ENCODE measurements at places on chromosomes 4 and X. TPM values are rescaled to one million over a fixed set of nuclear protein-coding genes. Genes with fewer than 3 reads are reported as not detected.

GRCh38 chrX:57367649-57368048 is 81.1 kb downstream of the FAAH2 start:
- DNase-seq = no peak

DNA sequence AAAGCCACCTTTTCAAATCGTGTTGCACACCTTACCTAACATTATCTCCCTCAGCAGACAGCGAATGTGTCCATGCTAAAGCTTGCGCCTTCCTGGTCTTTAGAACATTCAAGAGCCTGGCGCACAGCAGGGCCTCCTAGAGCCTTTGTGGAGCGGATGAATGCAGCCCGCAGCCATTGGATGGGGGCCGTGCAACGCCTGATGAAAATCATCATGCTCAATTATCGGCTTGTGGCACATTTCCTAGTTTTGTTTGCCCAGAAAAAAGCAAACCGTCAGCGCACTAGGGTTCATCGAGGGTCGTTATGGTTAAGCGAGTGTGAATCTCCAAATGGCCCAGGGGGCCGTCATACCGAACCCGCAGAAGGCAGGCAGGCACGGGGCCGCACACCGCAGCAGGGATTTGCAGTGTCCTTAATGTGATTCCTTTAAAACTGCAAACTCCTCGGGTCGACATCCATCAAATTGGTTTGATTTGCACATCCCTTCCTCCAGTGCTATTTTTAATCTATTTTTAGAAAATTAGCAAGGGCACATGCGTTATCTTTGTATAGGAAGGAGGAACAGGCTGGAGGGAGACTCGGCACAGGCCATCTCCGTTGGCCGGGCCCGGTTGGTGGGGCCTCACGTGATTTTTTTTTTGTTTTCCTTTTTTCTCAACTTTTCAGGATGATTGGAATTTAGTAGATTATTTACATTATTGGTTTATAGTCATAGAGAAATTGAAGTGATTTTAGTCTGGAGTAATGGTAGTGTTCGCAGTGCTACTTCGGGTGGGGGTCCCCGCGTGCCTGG is 53.1 kb downstream of the ABLIM2 start:
- DNase-seq = no peak

PRDM5 gene
- total RNA-seq = 0.51 TPM

DNA sequence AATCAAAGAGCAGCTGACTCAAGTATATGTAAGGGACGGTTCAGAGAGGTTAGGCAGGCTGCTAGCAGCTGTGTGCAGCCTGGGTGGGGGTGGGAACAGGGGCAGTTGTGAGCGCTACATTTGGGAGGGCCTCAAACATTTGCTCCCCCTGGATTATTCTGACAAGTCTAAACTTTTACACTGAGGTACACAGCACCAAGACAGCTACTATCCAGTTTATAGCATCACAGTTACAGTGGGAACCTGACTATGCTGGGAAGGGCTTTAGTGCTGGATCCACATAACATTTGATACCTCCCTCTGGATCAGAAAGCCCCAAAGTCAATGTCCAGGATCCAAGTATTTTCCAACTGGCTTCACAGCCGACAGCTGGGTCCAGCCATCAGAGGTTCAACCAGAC is 55.8 kb upstream of the GIMD1 start:
- DNase-seq = no peak

DNA sequence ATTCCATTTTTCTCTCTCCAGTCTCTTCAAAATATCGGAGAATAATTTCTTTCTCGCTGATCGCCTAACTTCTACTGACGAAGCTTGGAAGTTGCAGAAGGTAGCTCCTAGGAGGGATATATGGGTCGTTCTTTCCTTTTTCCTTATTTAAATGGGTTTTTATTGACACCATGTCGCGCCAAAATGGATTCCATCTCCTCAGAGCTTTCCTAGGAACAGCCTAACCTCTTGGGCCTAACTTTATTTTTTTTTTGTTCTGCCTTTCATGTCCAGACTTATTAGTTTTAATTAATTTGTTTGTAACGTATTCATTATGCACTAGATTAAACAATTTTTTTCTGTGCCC is 359.4 kb upstream of the ZCCHC13 start:
- no peak for DNase-seq

SPANXN3 gene
- not detected for total RNA-seq

NSDHL gene
- total RNA-seq = 15.8 TPM

- DNase-seq = no peak
These were observed 37.5 kb downstream of the ARHGAP10 start for GRCh38 chr4:147769386-147769785.

DNA sequence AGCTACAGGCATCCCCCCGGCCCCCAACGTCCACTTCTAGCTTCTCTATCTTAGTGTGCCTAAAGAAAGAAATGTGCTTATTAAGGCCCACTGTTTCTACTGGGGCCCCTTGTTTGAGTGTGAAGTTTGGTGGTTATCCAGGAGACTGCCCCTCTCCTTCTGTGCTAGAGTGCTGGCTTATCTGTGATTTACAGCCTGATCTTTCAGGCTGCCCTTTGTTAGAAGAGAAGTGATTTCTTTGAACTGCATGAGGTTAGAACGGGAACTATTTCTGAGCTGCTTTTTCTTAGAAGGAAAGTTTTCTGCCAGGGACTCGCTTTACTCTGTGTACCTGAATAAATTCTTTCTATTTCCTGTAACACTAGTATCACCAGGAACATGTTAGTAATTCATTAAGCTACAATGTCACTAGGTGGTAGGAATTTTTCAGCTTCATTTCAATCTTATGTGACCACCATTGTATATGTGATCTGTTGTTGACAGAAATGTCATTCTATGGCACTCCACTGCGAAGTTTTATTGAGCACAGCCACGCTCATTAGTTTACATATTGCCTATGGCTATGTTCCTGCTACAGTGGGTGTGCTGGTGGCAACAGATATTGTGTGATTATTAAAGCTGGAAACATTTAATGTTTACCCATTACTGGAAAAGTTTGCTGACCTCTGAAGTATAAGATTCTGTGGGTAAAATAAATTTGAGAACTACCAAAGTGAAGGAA is 193.8 kb upstream of the CXorf51B start:
- DNase-seq = no peak

ADH6 gene
- total RNA-seq = not detected

DNA sequence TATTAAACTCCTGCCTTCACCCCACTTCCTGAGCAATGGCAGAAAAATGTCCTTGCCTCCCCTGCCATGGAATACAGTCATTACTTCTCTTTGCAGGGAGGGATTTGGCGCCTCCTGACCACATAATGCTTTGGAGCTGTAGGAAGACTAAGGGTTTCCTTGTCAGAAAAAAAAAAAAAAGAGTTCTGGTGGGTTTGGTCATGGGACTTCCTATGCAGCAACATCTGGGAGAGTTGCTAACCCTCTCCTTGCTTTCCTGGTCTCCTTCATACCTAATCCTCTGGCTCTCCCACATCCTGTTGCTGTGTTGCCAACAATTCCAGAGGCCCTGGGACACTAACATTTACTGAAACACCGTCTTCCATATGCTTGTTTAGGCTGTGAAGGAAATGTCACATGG is 75.1 kb upstream of the MBNL3 start:
- no peak for DNase-seq

RPGR gene
- 7.1 TPM for total RNA-seq

- no peak for DNase-seq
These were observed 1841.8 kb downstream of the PCDH7 start for GRCh38 chr4:32562010-32562409.

GRCh38 chr4:162323919-162324318 is 160.1 kb upstream of the FSTL5 start:
- no peak for DNase-seq

DNA sequence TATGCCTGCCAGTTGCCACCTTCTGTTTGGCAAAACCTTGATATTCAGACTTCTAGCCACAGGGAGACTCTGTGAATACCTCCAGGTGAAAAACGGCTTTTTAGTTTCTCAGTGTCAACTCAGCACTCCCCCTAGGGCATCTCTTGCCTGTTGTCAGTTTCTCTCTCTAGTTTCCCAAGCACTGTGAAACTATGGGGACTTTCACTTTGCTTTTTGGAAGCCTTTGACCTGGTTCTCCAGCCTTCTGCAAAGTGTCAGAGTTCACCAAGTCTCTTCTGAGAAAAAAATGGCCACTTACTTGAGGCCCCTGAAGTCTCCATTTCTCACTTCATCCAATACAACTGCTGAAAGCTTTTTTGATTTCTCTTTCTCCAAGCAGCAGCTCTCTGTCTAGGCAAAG is 521.5 kb downstream of the INPP4B start:
- DNase-seq = no peak

- no peak for DNase-seq
These were observed at the start of gene PWWP3B for GRCh38 chrX:106168107-106168506. TSS of gene PWWP3B (plus strand) at chrX:106168305. CDS start at chrX:106205433, 37,128 bp downstream.

- peak; percentile 12 for DNase-seq
These were observed 64.2 kb upstream of the MAP3K15 start for GRCh38 chrX:19579485-19579884.

F8 gene
- 4.4 TPM for total RNA-seq

GRCh38 chrX:123085311-123085940 is 98.7 kb upstream of the GRIA3 start:
- no peak for DNase-seq

Data from activated CD8-positive, alpha-beta T cell treated with anti-CD3 and anti-CD28 coated beads for 36 hours (primary cell).